Epithelial cell of esophagus (primary cell): ENCODE measurements at places on chromosomes 5 and 9.

GRCh38 chr5:8844206-8844605, 701.7 kb downstream of the SEMA5A start:
- DNase-seq: no peak

DNA sequence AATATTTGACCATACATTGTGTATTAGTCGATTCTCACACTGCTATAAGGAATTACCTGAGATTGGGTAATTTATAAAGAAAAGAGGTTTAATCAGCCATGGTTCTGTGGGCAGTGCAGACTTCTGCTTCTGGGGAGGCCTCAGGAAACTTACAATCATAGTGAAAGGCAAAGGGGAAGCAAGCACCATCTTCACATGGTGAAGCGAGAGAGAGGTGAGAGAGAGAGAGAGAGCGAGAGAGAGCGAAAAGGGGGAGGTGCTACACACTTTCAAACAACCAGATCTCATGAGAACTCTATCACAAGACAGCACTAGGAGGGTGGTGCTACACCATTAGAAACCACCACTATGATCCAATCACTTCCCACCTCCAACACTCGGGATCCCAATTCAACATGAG, 4.1 kb upstream of the GRAMD2B start:
- DNase-seq: no peak

- DNase-seq: no peak
Observed at GRCh38 chr9:88436379-88436778, 48.1 kb downstream of the SPIN1 start.

GRCh38 chr5:131756942-131757341, 39.9 kb downstream of the FNIP1 start:
- no peak for DNase-seq

GRCh38 chr9:20618361-20618802, 3.9 kb downstream of the MLLT3 start:
- peak; percentile 94 for DNase-seq

DNA sequence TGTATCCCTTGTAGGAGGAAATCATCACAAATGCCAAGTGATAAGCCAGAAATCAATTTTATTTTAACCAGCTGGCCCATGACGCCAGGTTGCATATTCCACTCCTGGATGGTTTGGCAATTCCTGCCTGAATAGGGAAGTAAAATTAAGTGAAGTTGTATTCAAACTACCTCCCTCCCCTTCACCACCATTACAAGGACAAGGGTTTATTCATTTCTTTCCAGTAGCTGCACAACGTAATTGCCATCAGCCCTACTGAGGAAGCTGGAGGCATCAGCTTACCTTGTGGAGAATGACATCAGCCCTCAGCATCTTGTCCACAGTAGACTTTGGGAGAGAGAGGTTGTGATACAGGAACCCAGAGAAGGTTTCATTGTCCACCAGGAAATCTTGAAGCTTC, 66.6 kb downstream of the ABCA1 start:
- no peak for DNase-seq

GRCh38 chr9:115980976-115981375, 172.6 kb upstream of the PAPPA start:
- DNase-seq: no peak

DNA sequence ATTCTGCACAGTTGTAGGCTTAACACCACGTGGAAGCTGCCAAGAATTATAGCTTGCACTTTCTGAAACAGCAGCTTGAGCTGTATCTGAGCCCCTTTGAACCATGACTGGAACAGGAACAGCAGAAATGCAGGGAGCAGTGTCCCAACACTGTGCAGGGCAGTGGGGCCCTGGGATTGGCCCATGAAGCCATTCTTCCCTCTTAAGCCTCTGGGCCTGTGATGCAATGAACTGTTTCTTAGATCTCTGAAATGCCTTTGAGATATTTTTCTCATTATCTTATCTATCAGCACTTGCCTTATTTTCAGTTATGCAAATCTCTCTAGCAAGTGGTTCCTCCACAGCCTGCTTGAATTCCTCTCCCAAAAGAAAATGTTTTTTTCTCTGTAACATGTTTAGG, 87.0 kb upstream of the MTAP start:
- DNase-seq: no peak

- DNase-seq: no peak
Observed at GRCh38 chr5:76626738-76627137, 3.5 kb upstream of the F2RL2 start.

GRCh38 chr5:100043475-100043874, 491.7 kb upstream of the FAM174A start:
- no peak for DNase-seq

- DNase-seq: no peak
Observed at GRCh38 chr9:71642056-71642455, 126.3 kb downstream of the CEMIP2 start.

- no peak for DNase-seq
Observed at GRCh38 chr9:127033789-127034188, 88.6 kb downstream of the ANGPTL2 start.

DNA sequence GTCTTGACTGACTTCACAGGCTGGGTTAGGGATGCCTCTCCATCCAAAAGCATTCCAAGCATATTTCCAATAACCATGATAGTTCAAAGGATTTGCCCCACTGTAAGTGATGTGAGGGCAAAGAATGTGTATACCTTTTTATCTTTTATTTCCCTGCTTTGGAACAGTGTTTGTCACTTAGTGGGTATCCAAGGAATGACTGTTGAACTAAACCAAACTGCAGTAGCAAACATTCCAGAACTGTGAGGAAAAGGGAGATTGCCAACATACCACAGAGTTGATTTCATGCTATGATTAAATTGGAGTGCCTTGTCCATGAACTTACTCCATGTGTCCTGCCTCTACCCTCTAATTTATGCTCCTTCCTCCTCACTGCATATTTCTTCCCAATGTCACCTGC, 400.0 kb downstream of the KIAA0825 start:
- DNase-seq: peak; percentile 49

DNA sequence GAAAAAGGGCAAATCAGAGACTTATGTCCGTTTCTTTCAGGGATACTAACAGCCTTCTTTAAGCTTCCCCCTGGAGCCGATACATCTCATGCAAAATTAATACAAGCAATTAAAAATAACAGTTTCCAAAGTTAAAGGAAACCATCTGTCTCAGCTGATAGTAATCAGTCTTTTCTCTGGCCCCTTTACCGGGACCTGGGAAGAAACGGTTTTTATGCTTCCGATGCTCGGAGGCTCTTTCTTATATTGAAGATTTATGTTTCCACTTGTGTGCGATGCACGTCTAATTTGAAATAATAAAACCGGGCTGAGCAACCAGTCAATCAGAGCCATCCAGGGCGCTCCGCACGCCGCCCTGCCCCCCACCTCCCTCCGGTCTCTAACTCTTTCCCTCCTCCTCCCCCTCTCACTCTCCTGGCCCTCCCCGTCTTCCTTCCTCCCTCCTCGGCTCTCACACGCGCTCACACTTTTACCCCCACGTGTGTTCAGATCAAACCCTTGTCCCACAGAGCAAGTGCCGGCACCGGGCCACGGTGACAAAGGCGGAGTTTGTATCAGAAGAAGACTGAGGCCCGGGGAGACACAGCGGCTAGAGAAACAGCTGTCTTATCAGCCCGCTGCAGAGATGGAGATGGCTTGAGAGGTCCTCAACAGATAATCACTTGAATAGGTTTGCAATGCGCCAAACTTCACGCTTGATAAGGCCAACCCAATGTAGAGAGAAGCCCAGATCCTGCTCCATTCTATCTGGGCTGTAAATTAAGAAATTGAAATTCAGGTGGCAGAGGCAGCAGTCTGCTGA, 5.1 kb upstream of the ELAVL2 start:
- no peak for DNase-seq

DNA sequence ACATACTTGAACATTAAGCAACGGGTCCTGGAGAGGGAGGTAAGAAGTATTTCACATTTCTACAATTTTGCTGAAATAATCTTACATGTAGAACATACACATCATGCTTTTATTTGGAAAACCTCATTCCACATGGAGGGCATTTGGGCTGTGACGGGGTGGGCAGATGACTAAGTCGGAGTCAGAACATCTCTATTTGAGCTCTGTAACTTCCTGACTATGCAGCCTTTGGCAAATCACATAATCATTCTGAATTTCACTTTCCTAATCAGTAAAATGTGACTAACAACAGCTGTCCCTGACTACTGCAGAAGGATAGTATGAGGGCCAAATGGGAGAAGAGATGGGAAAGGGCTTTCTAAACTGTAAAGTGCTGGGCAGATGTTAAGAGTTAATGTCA, 17.1 kb upstream of the IL6ST start:
- DNase-seq: peak; percentile 83

GRCh38 chr9:840343-840742, 1.2 kb upstream of the DMRT1 start:
- no peak for DNase-seq

DNA sequence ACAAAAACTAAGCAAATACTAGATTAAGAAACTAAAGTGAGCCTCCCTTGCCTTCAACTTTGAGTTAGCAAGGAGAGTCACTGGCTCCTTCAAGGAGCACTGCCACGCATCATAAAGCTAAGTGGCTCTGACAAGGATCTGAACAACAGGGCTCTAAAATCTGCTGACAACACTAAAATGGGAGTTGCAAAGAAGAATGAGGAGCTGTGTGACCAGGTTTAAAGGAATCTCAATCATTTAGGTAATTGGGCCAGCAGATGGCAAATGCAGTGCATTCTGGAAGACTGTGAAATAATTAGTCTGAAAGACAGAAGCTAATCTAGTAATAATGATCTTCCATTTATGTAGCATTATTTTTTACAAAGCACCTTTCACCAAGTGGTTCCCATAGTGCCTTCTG, 297.0 kb upstream of the TAS2R1 start:
- DNase-seq: peak; percentile 44
